GM23248 (cell line): ENCODE measurements at places on chromosomes 2 and 18. TPM values are rescaled to one million over a fixed set of nuclear protein-coding genes. Genes with fewer than 3 reads are reported as not detected.

GRCh38 chr2:17799301-17800120, 16.7 kb upstream of the MSGN1 start:
- no peak for DNase-seq

PLCD4 gene
- total RNA-seq: 0.51 and 1.3 TPM in 2 replicates

- DNase-seq: peak; percentile 75
These were observed 20.0 kb downstream of the MERTK start for GRCh38 chr2:111918383-111918806.

GRCh38 chr2:64506686-64507085, 17.4 kb upstream of the AFTPH start:
- no peak for DNase-seq

- DNase-seq: no peak
These were observed 317.4 kb downstream of the SLC4A3 start for GRCh38 chr2:219944866-219945265.

SPEG gene
- 26.5 and 32.1 TPM in 2 replicates for total RNA-seq

GRCh38 chr2:102226612-102227391, 40.0 kb downstream of the IL1RL2 start:
- peak; percentile 56 for DNase-seq

DNA sequence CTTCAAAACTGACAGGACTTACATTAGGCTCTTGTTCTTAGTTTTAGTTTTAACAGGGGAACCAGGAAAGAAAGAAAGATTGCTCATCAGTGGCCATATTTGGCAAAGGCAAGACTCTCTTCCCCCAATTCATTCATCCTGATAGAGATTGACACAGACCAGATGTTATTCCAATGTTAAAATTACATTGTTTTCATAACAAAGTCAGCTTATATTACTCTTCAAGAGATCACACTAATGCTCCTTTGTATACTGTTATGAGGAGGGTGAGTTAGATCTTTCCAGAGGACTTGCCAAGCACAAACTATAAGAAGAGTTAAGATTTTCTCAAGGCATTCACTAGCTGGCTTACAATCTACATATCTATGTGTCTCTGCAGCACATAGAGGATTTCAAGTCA, 252.1 kb downstream of the SLC8A1 start:
- DNase-seq: peak; percentile 32

DNA sequence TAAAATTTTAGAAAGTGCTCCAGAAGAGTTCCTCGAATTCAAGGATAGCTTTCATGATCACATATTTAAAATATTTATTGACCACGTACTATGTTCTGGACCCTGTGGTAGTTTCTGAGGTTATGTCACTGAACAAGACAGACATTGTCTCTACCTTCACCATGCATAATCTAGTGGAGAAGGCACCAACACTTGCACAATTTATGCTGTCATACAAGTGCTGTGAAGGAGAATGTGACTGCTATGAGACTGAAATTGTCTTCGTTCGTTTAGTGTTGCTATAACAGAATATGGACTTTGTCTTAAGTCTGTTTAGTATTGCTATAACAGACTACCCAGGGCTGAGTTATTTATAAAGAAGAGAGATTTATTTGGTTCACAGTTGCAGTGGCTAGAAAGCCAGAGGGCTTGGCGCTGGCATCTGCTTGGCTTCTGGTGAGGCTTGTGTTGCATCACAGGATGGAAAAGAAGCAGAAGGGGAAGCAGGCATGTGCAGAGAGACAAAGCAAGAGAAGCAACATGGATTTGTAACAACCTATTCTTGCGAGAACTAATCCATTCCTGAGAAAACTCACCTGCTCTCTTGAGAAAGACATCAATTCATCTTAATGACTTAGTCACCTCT, 50.0 kb upstream of the RFX8 start:
- peak; percentile 41 for DNase-seq

HTR2B gene
- total RNA-seq: not detected in 2 replicates

PDE1A gene
- 1.9 and 16.3 TPM in 2 replicates for total RNA-seq

- DNase-seq: peak; percentile 12
These were observed 82.8 kb downstream of the EPB41L3 start for GRCh38 chr18:5461041-5461440.

GRCh38 chr2:45220227-45220626, 211.0 kb upstream of the SIX2 start:
- no peak for DNase-seq

SLC30A3 gene
- total RNA-seq: not detected in 2 replicates

DNA sequence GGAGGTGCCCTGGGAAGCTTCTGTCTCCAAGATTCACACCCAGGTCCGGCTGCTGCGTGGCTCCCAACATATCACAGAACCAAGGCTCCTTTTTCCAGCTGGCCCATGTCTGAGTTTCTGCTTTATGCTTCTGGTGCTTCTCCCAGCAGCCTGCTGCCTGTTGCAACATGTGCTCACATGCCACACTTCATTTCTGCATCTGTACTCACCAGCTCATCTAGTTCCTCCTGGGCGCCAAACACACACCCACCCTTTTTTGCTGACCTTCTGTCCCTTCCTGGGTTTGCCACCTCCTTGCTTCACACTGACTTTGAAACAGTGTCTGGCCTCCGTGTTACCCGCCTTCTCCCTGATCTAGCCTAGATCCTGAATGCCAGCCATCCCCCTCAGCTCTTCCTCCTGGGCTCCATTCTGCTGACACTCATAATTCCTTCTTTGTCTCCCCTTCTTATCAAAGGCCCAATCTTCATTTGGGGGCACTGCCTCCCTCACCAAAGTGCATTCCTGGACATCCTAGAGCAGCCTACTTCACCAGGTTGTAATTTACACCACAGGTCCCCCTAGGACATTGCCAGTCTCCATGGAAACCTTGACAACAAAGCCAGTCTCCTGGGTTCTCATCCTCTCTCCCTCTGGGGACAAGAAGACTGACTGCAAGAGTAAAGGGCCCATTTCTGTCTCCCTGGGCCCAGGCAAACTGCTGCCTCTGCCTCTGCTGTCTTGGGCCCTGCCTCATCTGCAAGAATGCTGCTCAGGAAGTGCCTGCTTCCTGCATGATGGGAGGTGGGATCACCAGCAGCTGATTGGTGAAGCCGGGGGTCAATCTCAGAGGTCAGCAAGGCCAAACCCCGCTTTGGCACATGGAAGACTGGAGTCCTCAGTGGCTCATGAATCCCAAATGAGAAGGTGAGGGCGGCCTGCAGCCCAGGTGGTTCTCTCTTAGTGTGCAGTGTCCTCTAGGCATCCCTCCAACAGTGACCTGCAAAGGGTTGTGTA, 13.9 kb upstream of the PROM2 start:
- peak; percentile 67 for DNase-seq

ASNSD1 gene
- total RNA-seq: 63.4 and 67.7 TPM in 2 replicates

- DNase-seq: no peak
These were observed 16.7 kb upstream of the TNS1 start for GRCh38 chr2:218019411-218020060.
